ENCODE measurements at places on chromosomes 7 and 10.

- DNase-seq = no peak
Observed at GRCh38 chr10:130470973-130471372, 334.8 kb downstream of the GLRX3 start.

DNA sequence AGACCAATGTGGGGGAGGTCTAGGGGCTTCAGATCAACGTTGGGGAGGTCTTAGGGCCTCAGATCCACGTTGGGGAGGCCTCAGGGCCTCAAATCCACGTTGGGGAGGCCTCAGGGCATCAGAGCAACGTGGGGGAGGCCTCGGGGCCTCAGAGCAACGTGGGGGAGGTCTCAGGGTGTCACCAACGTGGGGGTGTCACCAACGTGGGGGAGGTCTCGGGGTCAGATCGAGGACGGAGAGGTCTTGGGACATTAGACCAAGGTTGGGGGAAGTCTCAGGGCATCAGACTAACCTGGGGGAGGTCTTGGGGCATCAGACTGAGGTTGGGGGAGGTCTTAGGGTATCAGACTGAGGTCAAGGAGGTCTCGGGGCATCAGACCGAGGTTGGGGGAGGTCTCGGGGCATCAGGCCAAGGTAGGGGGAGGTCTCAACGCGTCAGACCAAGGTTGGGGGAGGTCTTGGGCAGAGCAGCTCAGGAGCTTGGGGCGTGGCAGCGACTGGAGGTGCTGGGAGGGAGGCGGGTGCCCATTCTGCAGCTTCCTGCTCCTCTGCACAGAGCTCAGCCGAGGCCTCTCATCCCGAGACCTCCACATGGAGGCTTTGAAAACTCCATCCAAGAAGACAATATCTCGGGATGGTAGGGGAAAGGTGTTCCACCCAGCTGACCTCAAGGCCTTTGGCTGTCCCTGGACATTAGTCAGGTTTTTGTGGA, 159.8 kb downstream of the WDR37 start:
- DNase-seq = no peak

DNA sequence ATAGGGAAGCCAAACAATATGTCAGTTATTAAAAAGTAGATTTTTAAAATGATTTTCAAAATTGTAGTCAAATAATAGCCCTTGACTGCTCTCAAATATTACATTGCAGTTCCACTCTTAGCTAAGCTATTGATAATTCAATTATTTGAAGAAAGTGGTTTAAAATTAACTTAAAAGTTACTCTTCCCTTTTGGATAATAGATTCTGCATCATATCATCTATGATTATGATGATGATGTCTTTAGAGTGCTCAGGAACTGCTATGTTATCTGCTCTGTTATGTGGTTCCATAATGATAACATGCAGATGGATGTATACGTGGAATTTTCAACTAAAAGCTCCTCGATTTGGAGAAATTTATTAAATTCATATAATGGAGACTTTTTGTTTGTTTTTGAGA, 110.0 kb downstream of the ADAM22 start:
- no peak for DNase-seq

GRCh38 chr10:76509446-76509845, 1078.0 kb downstream of the LRMDA start:
- DNase-seq = no peak

DNA sequence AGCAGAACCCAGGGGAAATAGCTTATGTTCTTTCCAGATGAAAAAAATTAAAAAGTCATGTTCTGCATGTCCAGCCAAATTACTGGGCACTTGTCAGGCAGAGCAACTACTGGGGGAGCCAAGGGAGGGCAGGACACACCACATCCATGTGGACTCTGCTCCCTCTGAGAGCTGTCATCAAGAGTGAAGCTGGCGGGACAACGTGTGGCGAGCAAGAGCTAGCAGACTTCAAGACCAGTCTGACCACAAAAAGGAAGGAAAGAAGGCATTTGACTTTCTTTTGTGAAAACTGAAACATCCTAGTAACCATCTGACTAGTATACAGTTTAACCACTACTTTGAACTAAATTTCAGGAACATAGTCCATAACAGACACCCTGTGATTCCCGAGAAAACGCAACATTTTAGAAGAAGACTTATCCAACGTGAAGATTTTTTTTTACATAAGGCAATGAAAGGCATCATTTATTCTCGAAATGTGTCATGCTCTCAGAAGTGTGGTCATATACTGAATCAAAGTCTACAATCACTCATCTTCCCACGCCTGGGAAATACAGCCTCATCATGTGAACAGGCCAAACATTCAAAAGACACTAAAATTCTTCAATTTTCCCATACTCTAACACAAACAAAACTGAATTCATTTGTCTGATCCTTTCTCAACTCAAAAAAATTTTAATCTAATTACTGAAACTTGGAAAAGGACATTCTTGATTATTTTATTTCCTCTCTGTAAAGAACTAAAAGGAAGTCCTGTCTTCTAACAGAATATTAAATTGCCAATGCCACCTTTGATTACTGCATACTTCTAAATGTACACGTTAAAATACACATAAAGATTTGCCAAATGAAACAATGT, 15.5 kb downstream of the CYTH3 start:
- no peak for DNase-seq

DNA sequence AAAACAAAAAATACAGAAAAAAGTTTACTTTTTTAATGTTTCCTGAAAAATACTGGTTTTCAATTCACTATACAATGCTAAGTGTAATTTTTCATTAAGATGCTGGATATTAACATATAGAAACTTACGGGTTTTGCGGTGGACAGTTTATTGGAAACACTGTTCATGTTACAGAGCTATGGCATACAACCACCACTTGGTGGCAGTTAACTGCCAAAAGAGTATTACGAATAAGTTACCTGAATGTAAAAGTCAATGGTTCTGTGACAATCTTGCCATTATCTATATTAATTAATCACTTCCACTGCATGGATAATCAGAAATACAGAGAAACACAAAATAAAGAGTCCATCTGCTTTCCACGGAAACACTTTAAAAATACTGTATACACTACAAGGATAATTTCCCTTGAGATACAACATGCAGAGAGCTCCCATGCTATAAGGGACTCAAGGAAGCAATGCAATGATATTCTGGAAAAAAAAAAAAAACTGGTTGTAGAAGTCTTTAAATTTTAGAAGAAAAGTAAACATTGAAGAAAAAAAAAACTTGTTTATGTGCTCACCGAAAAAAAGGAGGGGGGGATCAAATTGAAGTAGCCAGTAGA, 97.0 kb downstream of the TPK1 start:
- peak; percentile 57 for DNase-seq

DNA sequence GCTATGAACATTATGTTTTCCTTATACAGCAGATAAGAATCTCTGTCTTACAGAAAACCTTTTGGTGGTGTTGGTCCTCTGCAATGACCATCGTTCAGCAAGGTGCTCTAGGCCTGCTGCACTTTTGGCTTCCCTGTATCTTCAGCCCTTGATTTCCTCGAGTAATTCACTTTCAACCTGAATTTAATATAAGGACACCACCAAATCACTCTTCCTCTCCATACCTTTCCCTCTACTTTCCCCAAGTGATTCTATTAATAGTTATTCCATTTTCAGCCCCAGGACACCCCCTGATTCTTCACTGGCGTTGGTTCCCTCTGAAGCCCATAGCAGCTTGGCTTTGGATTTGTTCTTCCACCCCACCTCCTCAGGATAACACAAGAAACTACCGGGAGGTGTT, 72.2 kb downstream of the EZH2 start:
- no peak for DNase-seq

GRCh38 chr10:103605359-103606096, 112.0 kb downstream of the NEURL1 start:
- DNase-seq = peak; percentile 49

GRCh38 chr7:4240042-4240441, 442.1 kb upstream of the FOXK1 start:
- DNase-seq = no peak

Measured in CD4-positive, alpha-beta T cell treated with Interleukin-17A for 1 hour (primary cell).